Purkinje cell (primary cell): ENCODE measurements at places on chromosomes 12 and 14. TPM values are rescaled to one million over a fixed set of nuclear protein-coding genes. Genes with fewer than 3 reads are reported as not detected.

The MUCL1 gene
- 2.0 TPM in 1 of 2 replicates, not detected in the other for polyA plus RNA-seq

The WNT5B gene
- polyA plus RNA-seq: not detected in 2 replicates

The RILPL1 gene
- polyA plus RNA-seq: 0.50 and 6.8 TPM in 2 replicates

The EIF2S1 gene
- polyA plus RNA-seq: 203 and 226 TPM in 2 replicates

The TSHR gene
- polyA plus RNA-seq: 2.9 TPM in 1 of 2 replicates, not detected in the other

The SLC2A3 gene
- polyA plus RNA-seq: 117 and 151 TPM in 2 replicates
